ENCODE measurements at places on chromosomes 2 and 18.

DNA sequence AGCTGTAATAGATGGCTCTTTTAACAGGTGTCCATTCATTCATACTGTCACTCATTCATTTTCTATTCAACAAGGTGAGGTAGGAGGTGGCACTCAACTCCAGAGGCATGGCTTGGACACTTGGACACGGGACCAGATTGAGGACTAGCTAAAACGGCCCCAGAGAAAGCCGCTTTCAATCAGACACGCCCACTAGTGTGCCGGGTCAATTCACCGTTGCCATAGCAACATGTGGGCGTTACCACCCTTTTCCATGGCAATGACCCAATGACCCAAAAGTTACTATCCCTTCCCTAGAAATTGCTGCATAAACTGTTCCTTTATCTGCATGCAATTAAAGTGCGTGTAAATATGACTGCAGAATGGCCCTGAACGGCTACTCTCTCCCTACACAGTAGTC, 49.2 kb upstream of the LGALSL start:
- DNase-seq, result no peak

DNA sequence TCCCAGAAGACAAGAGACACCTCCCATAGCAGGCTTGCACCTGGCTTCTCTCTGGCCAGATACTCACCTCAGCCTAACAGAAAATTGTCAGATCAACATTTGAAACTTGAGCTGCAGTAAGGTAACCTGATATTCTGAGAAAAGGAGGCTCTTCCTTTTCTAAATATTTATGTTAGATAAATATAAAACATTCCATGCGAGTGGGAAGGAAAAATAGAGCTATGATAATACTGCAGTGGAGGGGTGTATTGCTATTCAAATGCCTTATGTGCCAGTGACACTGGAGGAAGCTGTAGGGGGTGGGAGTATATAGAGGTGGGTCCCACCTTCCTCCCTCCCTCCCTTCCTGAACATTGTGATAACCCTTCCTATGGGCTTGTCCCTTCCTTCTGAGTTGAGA, 515.5 kb upstream of the CHAC2 start:
- no peak for DNase-seq

DNA sequence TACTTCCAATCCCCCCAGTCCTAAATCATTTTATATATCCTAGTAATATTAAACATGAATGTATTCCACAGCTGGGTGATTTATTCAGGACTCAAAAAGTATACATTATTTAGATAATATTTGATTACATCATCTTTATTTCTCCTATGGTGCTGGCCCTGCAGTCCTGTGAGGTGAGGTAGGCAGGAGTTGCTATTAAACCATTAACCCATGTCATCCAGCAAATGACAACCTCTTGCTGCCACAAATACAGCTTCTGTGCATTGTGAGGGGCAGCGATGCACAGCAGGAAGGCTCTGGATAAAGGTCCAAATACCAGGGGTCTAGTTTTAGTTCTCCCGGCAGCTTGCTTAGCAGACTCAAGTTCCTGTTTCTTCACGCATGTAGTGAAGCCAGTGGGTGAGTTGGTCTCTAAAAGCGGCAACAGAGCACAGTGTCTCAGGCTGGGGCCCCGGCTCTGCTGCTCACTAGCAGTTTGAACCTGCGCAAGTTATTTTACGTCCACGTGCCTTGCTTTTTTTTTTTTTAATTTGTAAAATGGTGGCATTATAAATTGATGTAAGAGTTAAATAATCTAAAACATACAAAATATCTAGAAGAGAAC, 36.1 kb downstream of the INSIG2 start:
- DNase-seq, result no peak

- no peak for DNase-seq
Measured at GRCh38 chr2:237819231-237819630, 20.7 kb downstream of the RBM44 start.

DNA sequence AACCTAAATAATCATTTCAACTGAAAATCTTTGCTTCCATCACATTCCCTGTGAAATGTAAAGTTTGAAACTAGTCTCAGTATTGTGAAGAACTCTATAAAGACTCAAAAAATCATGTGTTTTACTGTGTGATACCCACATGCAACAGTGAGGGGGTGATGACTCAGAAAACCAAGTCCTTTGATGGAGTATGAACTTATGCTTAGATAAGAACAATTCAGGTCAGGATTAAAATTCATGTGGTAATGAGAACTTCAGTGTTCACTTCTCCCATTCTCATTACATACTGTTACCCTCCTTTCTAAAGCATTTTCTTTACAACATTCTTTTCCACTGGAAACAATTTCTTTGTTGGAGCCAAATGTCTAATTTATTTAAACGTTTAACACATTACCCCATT, 360.2 kb downstream of the FSIP2 start:
- no peak for DNase-seq

GRCh38 chr2:129772190-129772579, 207.3 kb upstream of the RAB6C start:
- DNase-seq, result no peak

- DNase-seq, result no peak
Measured at GRCh38 chr18:73948084-73948483, 199.6 kb downstream of the FBXO15 start.

- no peak for DNase-seq
Measured at GRCh38 chr2:191607096-191607495, 70.8 kb upstream of the NABP1 start.

DNA sequence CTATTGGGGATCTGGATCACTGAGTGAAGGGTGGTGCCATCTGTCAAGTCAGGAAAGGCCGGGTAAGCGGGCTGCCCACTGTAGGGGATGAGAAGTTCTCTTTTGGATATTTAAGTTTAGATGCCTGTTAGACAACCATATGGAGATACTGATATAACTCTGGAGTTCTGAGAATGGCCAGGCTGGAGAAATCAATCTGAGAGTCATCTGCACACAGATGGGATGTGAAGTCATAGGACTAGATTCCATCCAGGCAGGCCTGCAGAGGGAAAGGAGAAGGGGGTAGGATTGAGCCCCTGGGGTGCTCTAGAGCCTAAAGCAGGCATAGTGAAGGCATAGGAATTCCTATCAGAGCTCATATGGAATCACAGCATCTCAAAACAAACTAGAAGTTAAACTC, 30.1 kb downstream of the SPRED2 start:
- no peak for DNase-seq

DNA sequence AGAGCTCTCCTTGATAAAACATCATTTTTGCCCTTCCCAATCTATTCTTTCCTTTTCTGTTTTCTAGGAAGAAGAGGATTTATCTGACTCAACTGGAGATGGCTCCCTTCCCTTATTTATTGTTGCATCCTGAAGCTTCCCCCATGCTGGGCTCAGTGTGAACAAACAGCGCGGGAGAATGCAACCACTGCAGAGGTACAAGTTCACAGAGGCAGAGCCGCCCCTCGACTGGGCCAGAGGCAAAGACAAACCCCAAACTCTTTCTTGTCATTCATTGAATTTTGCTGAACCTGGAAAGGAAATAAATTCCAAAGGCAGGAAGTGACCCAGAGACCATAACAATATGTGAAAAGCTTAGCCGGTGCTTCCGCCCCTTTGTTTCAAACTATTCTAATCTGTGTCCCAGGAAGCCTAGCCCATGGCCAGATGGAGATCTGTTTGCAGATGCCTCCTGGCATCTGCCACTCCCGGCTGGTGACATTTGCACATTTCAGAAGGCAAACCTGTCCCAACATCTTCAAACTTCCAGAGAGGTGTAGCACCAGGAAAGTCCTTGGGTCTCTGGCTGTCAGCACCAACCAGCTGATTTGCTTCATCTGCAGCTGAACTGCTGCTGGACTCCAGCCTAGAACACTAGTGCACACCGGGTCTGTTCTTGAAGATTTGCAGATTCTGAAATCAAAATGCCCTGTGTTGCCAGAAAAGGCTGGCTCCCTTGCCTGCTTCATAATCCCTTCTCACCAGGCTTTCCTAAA, 79.4 kb upstream of the MAP4K3 start:
- no peak for DNase-seq

DNA sequence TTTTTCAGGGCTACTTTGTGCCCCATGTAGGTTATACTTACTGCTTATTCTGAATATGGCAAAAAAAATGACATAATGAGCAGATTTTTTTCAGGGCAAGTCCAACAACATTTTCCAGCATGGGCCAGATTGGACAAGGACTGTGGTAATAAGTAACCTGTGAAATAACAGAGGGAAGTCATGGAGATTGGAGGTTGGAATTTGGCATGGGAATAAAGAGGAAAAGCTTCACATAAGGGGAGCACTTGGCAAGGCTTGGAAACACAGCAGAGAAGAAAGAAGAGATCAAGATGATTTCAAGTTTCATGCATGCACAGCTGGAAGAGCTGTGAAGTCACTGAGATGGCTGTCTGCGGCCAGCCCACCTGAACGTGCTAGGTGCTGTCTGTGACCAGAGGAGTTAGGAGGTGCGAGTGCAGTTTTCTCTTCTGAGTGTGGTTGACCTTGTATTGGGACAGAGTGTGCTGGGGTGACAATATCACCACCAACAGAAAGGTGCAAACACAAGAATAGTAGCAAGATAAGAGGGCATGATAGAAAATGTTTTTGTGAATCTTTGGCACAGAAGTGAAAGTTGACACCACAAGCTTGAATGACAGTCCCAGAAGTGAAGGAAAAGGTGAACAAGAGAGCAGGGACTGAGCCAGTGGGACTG, 71.1 kb upstream of the DSC1 start:
- no peak for DNase-seq

GRCh38 chr2:142052220-142052863, 78.5 kb downstream of the LRP1B start:
- no peak for DNase-seq

- DNase-seq, result no peak
Measured at GRCh38 chr2:142426064-142426463, 295.2 kb upstream of the LRP1B start.

DNA sequence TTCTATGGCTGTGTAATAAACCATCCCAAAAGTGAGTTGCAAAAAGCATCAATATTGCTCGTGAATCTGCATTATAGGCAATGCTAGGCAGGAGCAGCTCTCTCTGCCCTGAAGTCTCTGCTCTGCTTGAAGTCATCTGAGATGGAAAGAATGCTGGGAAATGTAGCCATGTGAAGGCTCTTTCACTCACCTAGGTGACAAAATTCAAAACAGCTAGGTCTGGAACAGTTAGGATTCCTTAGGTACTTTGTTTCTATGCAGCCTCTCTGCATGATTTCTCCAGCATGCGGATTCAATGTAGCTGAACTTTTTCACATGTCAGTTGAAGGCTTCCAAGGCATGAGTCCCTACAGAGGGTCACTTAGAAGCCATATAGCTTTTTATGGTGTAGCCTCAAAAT, 1383.7 kb downstream of the LRP1B start:
- DNase-seq, result no peak

DNA sequence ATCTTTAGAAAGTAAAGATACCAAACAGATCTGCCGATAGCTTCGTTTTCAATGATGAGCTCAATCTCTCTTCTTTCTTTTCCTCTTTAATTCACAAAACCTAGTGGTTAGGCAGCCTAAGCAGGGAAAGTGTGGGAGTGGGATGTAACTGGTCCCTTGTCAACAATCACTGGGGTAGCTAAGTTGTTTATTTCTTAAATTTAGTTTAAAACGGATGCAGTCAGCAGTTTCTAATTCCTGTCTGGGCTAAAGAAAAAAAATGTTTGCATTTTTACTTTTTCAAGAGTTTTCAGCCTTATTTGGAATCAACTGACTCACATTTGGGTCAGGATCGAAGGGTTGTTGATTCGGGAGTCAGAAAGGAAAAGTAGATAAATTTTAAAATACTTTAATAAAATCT, 137.7 kb upstream of the TACR1 start:
- no peak for DNase-seq

DNA sequence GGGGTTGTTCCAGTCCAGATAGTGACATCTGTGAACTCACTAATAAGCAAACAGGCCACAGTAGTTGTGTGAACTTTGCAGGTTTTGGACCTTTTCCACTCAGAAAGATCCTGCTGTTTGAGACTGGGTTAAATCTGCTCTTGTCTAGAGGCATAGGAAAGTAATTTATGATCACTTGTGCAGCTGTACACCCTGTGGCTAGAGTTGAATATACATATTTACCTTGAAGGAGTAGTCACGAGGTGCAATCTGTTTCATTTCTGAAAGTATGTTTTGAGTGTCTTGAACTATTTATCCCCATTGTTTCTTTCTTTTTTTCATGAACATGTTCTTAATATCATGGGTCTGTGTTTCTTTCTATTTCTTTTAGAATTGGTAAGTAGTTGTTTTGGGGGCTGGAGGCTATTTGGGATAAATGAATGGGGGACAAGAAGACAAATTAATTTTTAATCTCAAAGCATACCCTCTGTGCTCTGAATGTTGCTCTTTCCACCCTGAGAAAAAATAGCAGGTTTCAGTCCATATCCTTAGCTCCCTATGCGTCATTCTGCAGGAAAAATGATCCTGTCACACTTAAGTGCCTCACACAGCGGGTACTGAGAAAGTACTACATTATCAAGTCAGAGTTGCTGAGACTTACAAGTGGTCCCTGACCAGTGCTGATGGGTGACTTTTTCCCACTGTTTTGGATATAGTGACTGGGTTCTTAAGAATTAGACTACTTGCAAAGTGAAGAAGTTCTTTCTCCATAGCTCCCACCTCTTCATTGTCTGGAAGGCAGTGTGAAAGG, 28.2 kb downstream of the DCC start:
- DNase-seq, result no peak

DNA sequence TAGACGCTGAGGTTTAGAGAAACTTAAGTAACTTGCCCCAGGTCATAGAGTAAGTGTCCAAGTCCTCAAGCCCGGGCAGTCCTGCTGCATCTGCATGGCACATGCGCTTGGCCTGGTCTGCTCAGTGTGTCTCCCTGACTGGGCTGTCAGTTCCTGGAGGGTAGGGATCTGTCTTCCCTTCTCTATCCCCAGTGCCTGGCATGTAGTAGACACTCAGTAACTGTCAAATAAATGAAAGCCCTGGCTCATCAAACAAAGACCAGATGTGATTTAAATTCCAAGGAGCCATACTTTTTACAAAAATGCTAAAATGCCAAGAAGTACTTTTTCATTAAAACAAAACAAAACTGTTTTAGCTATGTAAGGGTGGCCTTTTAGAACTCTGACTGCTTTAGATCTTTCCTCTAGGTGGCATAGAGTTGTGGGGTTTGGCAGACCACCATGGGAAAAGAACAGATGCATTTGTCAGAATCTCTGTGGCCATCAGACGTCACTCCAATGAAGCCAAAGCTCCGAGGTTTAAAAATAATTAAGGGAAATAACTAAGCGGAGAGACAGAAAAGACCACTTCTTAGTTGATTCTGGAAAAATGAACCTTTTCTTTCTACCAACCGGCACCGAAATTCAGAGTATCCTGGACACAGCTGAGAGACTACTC, 34.0 kb downstream of the EPAS1 start:
- no peak for DNase-seq

All from naive thymus-derived CD8-positive, alpha-beta T cell (primary cell).